Stimulated activated CD8-positive, alpha-beta memory T cell treated with anti-CD3 and anti-CD28 coated beads, Interleukin-12 subunit alpha, Interleukin-12 subunit beta, amount 100 ng/mL, for 1 hour (primary cell): ENCODE measurements at places on chromosomes 1 and 21.

- DNase-seq = no peak
These were observed 2.0 kb upstream of the SMYD3 start for GRCh38 chr1:246508897-246509688.

- no peak for DNase-seq
These were observed 40.8 kb downstream of the F5 start for GRCh38 chr1:169545472-169545871.

- DNase-seq = no peak
These were observed 11.1 kb downstream of the FLG start for GRCh38 chr1:152313970-152314369.

GRCh38 chr1:8330271-8331125 is 12.6 kb downstream of the SLC45A1 start:
- DNase-seq = no peak

DNA sequence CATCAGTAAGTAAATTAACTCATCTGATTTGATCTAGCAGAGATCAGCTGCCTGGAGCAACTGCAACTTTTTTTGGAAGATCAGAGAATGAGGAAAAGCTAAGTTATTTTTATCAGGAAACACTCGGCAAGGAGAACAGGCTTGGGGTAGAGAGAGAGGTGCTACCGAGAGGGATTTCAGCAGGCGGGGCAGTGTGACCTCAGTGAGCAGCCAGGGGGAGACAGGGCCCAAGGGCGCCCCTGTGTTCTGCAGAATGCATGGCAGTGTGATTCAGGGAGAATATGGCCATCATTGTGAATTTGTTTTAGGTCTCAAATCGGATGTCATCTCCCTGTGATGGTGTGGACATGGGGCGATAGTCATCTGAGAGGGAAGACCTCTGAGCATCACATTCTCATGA is 484.1 kb upstream of the VAMP3 start:
- DNase-seq = no peak

DNA sequence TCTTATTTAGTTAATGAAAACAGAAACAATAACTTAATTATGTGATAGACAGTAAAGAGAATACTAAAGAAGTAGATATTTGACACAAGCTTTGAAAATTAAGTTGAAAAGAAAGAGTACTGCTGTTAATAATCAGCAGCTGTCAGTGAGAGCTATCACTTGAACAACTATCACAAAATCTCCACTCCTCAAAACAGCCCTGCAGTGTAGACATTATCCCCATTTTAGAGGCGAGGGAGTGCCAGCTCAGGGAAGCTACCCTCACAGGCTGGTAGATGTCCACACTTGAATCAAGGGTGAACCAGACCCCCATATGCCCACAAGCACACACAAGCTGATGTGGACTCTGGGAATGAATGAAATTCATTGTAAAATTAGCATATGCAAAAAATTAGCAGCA is 248.8 kb downstream of the RHOU start:
- no peak for DNase-seq

- no peak for DNase-seq
These were observed 16.9 kb downstream of the STUM start for GRCh38 chr1:226565476-226565875.

- no peak for DNase-seq
These were observed 183.1 kb upstream of the IVNS1ABP start for GRCh38 chr1:185500001-185500626.

- DNase-seq = no peak
These were observed 5.0 kb upstream of the PAQR7 start for GRCh38 chr1:25880518-25880917.

DNA sequence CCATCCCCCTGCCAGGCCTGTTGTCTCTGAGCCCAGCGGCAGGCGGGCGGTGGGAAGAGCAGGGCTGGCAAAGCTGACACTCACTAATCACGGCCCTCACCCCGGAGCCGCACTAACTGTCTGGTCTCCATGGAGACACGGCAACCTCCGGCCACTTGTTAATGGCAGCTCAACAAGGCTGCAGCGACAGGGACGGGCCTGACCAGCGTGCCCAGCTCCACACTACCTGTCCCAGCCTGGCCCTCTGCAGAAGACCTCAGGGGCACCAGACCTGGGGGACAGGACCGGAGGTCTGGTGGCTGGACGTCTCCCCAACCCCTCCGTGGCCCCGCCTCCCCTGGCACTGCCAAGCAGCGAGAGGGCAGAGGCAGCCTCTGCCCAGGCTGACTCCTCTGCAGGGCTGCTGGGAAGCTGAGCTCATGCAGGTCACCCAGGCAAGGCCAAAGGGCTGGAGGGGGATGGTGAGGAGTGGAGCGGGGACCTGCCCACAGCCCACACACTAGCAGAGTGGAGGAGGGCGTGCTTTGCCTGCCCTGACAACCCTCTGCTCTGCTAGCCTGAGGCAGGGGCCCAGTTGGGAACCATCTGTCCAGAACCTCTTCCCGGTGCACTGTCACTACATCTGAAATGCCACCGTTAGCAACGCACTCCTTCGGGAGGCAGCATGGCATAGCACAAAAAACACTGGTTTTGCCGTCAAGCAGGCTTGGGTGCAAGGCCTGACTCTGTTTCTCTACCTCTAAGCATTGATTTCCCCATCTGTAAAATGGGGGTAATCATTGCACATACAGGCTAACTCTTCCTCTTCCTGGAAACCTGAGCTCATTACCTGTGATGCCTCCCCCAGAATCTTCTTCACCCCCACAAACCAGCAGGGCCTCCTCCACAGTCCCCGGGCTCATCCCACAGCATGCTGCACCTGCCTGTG is 29.6 kb upstream of the WASF2 start:
- no peak for DNase-seq

DNA sequence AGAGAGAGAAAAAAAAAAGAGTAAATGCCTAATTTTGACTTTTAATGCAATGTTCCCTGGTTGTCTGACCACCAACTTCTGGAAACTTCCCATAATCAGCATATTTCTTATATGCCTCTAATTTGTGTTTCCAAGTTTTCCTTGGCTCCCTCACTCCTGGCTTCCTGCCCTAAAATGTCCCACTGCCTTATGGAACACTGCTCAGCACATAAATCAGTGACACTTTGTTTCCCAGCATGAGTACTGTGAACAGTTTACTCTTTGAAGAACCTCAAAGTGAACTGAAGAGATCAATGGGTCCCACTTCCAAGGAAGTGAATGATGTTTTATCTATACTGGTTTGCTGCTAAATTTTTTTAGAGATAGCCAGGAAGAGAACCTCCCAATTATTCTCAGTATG is 271.3 kb upstream of the PRMT6 start:
- DNase-seq = no peak

DNA sequence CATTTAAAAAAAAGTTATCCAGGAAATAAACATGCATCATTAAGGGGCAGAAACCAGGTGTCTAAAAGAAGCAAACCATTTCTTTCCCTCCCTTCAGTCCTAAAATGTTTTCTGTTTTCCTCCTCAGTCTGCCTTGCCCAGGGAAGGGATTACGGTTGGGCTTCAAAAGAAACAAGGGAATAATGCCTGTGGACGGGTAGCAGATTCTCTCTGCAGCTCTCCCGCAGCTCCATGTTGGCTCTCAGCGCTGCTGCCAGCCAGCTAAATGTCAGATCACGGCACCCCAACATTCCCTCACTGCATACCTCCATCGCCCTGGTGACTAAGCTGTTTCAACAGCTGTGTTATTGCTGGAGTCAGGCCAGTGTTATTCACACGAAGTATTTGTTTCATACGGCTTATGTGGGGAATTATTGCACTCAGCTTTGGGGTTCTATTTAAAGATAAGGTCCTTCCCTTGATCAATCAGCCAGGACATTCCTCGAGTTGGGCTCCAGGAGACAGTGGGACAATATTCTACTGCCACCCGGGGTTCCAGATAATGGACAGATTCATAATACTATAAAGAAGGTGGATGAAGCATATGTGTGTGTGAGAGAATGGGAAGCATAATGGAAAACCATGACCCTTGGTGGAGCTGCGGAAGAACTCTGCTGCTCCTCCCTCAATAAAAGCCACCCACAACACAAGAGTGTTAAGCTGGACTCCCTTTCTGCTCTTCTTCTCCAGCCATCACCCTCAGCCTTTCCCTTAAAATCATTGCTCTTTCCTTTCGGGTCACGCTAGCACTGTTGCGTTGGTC is 58.2 kb downstream of the WLS start:
- no peak for DNase-seq

DNA sequence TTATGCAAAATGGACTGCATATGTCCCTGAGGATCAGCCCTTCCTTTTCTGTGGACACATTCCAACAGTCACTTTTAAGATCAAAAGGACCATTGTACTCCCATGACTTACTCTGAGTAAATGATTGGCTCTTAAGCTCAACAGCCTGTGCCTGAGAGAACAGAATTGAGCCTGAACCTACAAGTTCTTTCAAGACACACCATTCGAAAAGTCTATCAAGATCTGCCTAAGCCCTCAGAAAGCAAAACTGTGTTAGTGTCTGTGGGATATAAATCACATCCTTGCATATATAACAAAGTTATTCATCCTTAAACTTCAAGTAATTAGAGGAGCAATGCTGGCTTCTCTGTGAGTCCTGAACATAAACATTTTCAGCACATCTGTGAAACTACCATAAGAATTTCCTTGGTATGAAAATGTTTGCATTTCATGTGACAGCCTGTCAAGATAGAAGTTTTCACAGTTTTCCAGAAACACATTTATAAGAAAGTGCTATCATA is 41.6 kb downstream of the PCNX2 start:
- no peak for DNase-seq

DNA sequence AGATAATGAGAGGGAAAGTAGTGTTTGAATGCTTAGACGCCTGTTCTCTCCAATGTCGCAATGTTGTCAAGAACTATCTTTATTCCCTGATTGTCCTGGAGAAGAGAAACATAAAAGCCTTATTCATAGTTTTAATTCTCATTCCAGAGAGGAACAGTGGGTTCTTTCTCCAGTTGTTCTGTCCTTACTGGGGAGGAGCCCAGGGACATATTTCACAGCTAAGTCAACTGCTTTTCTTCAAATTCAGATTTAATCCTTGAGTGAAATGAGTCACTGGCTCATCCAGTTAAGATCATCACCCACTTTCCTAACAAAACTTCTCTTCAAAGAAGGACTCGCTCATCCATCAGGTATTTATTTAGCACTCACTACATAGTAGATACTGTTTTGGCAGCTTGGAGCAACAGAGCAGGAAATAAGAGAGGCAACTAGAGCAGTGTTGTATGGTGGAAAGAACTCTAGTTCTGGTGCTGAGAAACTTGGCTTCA is 365.7 kb upstream of the USP24 start:
- no peak for DNase-seq

GRCh38 chr21:15730484-15731242 is 881 bp downstream of the USP25 start:
- DNase-seq = no peak

DNA sequence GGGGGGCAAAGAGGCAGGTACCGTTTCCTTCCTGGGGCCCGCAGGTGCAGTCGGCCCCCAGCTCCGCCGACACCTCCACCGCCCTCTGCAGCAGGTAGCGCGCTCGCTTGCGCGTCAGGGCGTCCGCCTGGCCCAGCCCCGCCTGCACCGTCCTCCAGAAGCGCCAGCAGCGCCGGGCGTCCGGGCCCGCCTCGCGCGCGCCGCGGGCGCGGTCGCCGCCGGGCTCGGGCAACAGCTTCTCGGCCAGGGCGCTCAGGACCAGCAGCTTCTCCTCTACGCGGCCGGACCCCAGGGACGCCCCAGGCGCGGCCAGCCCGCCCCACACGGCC is 863 bp downstream of the TARBP1 start:
- peak; percentile 45 for DNase-seq
